Activated naive CD4-positive, alpha-beta T cell (primary cell): ENCODE measurements at places on chromosomes 1 and 21.

- DNase-seq: no peak
Observed at GRCh38 chr21:45147473-45148315, 73.3 kb downstream of the ADARB1 start.

GRCh38 chr1:66739401-66740157 is 12.7 kb upstream of the DYNLT5 start:
- DNase-seq: no peak

- no peak for DNase-seq
Observed at GRCh38 chr1:159509440-159510228, 26.2 kb downstream of the OR10J5 start.

- no peak for DNase-seq
Observed at GRCh38 chr1:93471911-93472310, 24.0 kb downstream of the FNBP1L start.

GRCh38 chr1:240533154-240533780 is 78.7 kb downstream of the GREM2 start:
- DNase-seq: no peak

DNA sequence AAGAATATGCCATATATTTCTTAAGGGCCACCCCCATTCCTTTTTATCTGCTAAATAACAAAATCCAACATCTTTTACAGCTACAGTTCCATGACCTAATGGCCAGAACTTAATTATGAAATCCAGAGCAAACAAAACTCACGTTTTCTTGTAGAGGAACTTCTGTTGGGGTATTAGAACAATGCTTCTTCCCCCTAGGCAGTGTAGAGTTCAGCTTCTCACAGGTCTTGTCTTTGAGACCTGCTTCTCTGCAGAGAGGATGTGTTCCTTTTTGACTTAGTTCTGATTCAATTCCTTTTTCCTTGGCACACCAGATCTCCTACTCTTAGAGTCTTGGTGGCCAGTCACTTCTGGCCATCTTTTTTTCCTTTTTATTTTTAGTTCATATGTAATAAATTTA is 22.2 kb downstream of the VAV3 start:
- DNase-seq: no peak

GRCh38 chr1:188070848-188071247 is 1242.1 kb downstream of the PLA2G4A start:
- DNase-seq: no peak

DNA sequence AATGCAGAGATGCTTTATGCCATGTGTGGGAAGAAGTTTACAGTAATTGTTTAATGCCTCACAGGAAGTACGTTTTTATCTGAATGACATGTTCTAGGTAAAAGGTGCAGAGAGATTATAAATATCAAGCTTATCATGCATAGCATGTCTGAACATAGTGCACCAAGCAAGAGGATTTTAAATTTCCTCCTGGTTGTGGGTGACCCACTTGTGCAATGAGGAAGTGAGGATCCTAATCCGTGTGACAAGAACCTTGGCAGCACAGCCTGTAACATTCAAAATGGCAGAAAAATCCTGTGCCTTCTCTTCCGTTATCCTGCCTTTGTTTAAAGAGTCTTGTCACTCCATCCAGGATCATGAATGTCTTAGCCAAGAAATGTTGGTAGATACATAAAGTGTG is 75.6 kb downstream of the PLA2G4A start:
- no peak for DNase-seq

GRCh38 chr1:167371030-167371429 is 147.3 kb downstream of the CD247 start:
- DNase-seq: no peak

GRCh38 chr1:31381394-31382294 is 8.8 kb upstream of the FABP3 start:
- DNase-seq: no peak

DNA sequence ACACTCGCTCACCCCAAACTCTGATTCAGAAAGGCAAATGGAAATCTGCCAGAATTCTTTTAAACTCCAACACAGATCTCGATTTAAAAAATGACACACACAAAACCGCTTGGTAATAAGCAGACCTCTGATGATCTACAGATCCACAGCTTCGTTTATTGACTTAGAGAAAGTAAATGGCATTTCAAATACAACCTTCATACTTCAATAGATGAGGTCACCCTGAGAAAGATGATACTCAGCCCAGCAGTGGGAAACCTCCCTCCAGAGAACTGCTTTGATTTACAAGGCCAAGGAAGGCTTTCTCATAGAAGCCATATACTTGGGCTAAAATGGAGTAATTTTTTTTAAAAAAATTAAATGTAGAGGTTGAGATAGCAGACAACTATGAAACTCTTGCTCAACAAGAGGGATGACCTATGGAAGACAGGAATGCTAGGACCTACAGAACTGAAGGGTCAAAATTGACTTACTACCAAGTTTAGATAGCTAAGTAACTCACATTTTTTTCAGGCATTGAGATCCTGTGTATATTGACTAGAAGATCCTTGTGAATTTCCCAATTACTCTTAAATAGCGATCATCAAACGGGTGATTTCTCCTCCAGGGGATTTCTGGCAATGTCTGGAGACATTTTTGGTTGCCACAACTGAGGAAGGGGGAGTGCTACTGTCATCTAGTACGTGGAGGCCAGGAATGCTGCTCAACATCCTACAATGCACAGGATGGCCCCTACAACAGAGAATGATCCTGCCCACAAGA is 143.9 kb downstream of the CLIC6 start:
- DNase-seq: no peak

DNA sequence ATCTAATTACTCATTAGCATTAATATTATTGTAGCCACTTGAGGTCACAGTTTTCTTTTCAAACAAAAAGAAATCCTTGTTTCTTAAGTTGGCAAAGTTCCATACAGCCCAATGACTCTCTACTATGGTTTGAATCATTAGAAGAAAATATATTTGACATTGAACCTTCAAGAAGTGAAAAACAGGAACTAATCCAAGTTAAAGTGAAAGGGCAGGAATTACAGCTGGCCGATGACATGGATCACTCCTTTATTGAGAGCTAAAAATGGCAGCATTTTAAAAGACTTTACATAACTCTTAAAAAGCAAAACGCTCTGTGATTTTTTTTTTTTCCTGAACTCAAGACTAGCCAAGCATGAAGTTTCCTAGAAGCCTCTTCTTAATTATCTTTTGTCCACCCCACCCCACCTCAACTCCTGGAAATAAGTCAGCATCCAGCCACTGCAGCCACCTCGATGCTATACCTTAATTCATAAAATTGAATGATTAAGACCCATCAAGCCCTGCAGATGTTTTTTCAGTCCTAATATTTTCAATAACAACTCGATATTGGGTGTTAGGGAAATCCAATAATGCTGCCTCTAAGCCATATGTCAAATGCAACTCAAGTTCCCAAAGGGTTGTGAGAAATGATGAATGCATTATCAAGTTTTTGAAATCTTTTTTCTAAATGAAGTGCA is 323.1 kb downstream of the HHIPL2 start:
- no peak for DNase-seq

DNA sequence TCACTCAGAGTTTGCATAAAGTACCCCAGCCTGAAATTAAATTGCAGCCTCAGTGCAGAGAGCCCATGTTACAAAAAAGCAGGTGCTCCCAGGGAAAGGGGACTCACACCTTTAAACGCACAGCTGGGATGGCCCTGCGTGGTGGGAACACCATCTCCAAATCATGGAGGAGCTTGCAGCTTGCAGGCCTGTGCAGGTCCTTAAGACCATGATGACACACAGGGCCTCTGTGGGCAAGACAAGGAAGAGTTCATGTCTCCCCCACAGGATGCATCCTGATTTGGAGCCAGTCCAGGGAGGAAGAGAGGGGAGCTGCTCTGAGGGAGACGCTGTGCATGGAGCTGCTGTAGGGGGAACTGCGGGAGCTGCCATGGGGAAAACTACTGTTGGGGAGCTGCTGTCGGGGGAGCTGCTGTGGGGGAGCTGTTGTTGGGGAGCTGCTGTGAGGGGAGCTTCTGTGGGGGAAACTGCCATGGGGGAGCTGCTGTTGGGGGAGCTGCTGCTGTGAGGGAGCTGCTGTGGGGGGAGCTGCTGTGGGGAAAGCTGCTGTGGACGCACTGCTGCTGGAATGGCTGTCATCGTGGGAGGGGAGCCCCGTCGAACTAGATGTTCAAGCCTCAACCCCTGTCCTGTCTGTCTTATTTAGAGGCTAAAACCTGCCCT is 113.9 kb downstream of the MATN1 start:
- no peak for DNase-seq

GRCh38 chr21:45572231-45572630 is 30.0 kb upstream of the SLC19A1 start:
- DNase-seq: no peak

GRCh38 chr1:51514733-51515132 is 4.3 kb downstream of the EPS15 start:
- no peak for DNase-seq

- no peak for DNase-seq
Observed at GRCh38 chr21:41497788-41498187, 10.2 kb downstream of the TMPRSS2 start.

DNA sequence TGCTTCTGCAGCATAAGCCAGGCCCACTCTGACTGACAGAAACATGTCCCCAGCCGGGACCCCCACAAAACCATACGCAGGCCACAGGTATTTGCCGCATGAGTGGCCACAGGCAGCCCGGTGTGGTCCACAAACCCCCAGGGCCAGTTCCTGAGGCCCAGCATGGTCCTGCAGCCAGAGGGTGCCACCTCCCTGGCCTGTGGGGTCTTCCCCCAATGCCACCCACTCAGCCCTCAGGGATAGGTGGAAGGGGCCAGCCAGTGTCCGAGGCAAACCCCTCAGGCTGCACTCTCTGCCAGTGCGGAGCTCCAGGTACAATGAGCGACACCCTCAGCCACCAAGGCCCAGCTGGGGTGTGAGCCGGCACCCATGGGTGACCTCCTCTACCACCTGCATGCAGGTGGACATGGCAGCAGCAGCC is 43.5 kb downstream of the UBE2G2 start:
- DNase-seq: no peak
